ENCODE measurements at places on chromosomes 5 and 9.

- no peak for DNase-seq
These were observed 159.7 kb upstream of the SNX2 start for GRCh38 chr5:122615146-122615545.

DNA sequence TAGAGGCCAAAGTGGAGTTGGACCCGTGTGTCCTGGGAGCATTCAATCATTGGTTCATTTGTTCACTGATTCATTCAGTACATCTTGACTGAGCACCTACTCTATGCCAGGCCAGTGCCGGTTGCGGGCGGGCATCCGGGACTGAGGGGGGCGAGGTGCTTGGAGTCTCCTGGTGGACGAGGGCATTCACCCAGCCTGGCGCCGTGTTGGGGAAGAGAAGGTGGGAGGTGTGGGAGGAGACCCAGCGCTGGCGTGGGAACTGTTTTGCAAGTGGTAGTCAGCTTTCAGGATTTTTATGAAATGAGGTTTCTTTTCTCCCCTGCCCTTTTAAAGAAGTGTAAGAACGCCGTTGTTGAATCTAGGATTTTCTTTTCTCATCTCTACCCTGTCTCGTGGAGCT, 37.2 kb downstream of the NCS1 start:
- peak; percentile 36 for DNase-seq

- DNase-seq: no peak
These were observed 34.7 kb downstream of the LRSAM1 start for GRCh38 chr9:127485995-127486394.

DNA sequence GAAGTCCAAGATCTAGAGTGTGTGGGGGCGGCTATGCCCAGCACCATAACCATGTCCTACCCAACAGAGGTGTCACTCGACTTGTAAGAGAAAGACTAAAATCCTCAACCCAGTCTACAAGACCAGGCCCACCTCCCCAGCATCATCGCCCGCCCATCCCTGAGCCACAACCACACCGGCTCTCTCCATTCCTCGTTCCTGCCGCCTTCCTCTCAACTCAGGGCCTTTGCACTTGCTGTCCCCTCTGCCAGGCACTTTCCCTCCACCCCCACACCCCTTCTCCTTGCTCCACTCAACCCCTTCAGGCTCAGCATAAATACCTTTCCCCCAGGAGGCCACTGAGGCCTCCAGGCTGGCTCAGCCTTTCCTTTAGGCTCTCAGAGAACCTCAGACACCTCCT, 69.3 kb downstream of the PAX5 start:
- no peak for DNase-seq

DNA sequence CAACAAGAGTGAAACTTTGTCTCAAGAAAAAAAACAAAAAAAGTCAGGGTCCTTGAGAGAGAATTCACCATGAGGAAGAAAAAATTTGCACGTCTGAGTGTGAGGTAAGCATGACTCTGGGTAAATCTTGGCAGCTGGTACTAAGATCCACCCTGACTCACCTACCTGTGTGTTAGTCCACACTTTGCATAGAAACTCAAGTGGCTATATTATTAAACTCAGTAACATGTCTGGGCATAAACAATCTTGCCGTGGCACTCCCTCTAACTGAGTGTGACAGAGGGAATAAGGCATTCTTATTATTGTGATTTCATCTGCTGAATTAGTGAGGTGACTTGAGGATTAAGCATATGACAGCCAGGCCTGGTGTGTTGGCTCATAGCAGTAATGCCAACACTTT, 259.4 kb upstream of the VLDLR start:
- DNase-seq: no peak

GRCh38 chr9:109730228-109730627, 49.8 kb upstream of the PALM2AKAP2 start:
- peak; percentile 16 for DNase-seq

GRCh38 chr5:11072076-11072475, 311.0 kb upstream of the DAP start:
- DNase-seq: no peak

GRCh38 chr5:113806250-113806649, 292.8 kb downstream of the YTHDC2 start:
- peak; percentile 43 for DNase-seq

DNA sequence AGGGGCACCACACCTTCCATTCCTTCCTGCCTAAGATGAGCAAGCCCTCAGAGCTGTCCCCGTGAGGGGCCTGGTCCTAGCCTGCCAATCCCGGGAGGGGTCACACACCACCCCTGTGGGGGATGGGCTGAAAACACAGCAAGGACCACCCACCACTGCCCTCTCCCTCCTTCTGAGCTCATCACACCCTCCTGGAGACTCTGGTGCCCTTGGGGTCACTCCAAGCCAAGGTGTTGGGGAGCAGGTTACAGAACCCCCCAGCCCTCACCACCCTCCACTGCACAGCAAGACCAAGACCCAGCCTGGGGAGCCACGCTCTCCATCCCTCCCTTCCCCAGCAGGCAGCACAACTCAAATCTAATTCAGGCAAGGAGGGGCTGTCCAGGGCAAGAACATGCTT, 60.5 kb upstream of the PPP1R26 start:
- DNase-seq: no peak

- DNase-seq: no peak
These were observed 65.5 kb upstream of the OSMR start for GRCh38 chr5:38780316-38780715.

DNA sequence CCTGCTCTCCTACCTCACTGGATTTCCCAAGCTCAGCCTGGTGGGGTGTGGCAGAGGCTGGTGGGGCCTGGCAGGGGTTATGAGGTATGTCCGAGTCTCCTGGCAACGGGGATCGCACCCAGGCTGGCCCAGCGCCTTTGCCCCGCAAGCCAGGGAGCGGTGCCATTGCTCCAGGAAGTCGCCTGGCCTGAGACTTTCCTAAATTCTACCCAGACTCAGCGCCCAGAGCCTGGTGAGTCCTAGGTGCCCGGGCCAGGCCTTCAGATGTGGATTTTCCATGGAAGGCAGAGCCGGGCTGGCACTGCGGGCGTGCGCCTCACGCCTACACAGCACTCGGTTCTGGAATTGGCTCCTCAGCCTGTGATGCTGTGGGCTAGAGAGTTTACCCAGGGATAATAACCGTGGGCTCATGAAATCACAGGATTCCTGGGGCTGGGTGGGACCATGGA, 155.4 kb upstream of the COL5A1 start:
- DNase-seq: no peak

DNA sequence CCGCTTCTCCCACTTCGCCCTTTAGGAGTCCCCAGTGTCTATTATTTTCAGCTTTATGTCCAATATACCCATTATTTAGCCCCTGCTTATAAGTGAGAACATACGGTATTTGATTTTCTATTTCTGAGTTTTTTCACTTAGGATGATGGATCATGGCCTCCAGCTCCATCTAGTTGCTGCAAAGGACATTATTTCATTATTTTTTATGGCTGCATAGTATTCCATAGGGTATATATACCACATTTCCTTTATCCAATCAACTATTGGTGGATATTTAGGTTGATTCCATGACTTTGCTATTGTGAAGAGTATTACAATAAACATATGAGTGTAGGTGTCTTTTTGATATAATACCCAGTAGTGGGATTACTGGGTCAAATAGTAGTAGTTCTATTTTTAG, 162.9 kb downstream of the FER start:
- no peak for DNase-seq

DNA sequence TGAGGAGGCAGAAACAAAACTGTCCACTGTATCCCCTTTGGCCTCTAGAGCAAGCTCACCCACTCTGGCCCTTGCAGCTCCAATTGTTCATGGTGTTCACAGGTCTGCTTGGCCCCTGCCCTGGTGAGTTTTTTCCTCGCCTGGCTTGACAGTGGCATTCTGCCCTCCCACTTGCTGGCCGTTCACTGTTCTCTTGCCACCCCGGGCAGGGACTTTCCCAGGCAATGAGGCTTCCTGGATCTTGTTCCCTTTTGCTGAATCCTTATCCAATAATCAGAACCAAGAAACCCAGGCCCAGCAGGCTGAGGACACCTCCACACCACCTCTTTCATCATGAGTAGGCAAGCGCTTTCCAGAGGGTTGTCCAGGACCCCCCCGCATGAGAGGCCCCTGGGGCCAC, 31.2 kb downstream of the ZNF618 start:
- no peak for DNase-seq

- peak; percentile 3 for DNase-seq
These were observed 1412.1 kb downstream of the EFNA5 start for GRCh38 chr5:106258591-106259125.

DNA sequence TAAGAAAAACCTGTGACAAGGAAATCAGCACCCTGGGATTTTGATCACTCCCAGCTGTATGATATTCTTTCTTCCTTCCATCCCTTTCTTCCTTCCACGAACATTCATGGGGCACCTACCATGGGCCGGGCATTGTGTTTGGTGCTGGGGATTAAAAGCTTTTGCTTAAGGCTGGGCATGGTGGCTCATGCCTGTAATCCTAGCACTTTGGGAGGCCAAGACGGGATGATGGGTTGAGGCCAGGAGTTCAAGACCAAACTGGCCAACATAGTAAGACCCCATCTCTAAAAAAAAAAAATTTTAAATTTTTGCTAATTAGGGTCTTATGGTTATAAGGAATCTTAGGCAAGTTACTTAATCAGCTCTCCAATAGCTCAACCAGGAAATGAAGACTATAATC, 48.5 kb upstream of the CLINT1 start:
- DNase-seq: no peak

DNA sequence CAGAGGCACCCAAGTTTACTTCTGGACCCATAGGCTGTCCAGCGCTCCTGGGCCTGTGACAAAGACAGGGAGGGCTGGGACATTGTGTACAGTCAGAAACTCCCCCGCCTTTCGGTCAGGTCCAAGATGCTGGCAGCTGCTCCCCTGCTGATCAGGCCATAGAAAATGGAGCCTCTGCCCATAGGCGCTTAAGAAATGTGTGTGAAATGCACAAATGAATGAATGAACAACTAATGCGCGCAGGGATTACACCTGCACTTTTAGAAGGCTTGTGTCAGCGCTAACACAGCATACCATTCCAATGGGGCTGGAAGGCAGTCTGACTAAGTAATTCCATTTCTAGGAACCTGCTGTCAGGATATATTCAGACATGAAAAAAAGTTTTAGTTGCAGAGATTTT, 16.3 kb downstream of the PTPN3 start:
- DNase-seq: no peak

DNA sequence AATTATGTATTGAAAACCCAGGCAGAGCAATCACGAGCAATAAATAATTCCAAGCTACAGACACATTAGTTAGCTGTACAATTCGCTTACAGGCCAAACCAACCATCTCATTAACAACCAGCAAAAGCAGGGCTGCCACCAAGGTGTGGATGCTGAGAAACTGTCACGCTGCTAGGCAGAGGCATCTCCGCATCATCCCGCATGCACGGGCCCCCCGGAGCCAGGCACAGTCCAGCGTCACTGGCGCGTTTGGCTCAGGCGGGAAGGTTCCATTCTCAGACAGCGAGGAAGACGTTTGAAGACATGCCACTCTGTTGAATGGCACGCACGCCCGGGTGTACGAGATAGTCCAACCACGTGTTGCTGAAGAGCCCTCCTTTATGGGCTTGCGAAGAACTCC, 184.0 kb downstream of the OLFM1 start:
- no peak for DNase-seq

DNA sequence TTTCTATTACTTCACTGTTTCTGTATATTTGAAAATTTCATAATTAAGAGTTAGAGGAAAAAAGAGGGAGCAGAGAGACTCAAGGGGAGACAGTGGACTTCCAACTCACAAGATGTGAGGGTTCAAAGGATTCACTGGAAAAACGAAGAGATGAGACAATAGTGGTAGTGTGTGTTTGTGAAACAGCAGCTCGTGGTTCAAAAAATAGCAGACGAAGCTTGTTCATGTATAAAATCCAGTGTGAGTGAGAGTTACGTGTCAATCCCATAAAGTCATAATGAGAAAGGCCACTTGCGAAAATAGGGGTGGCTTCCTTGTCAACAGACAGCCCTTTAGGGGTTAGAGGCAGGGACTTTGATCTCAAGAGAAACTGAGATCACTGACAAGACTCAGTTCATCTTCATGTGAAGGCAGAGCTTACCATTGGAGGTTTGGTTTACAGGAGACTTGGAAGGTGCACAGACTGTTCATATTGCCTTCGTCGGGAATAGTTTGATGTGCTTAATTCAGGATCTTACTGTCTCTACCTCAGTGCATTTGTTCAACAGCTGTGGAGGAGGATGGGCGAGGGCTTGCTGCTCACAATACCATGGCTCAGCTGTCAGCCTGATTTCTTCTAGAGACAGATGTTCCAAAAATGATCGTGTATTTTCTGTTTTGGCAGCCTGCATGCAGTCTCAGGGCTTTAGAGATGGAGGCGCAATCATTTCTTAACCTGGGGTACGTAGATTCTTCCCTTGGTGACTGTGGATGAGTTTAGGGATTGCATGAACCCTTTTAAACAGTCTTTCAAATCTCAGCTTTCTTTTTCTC, 105.7 kb upstream of the KLF9 start:
- DNase-seq: no peak

DNA sequence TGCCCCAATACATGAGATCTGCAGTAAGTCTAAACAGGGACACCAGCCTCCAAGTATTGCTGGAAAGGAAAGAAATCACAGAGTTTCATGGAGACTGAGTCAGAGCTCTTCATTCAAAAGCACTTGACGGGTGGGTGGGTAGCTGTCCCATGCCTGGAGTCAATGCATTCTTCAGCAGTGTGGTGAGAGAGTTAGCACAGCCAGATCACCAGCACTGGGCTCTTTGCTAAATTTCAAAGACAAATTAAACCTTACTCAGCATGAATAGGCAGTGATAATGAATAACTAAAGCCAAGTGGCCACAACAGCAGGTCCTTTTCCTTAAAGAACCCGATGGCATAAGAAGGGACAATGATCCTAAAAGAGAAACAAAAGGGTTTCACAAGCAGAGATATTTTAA, 192.4 kb downstream of the ACTL7B start:
- no peak for DNase-seq

GRCh38 chr5:97002983-97003382, 67.1 kb downstream of the LNPEP start:
- no peak for DNase-seq

DNA sequence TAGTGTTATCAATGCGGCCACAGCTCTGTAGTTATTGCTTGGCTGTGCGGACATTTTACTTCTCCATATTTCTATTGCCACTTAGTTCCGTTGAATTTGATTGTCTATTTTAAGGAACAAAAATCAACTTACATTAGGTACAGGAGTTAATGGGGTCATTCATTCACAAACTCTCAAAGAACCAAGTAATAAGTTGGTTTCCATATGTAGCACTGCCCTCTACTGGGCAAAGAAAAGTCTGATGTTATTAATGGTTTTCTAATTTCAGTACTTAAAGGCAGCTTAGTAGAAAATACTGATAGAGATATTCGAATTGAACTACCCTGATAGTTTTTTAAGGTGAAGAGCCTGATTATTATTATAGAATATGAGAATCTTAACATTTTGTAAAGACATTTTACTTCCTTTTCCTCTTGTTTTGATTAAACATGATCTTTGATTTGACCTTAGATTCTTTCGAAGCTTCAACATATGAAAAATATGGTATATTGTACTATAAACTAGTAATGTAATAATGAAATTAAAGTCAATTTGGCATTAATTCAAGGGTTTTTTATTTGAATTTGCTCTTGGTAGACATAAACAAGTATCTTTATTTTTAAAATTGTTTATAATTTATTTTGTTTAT, 119.5 kb upstream of the CTNND2 start:
- peak; percentile 56 for DNase-seq

- peak; percentile 53 for DNase-seq
These were observed 363.0 kb upstream of the RIOK2 start for GRCh38 chr5:97545886-97546535.

All from fibroblast of pulmonary artery (primary cell).